OCI-M1 (cell line): ENCODE measurements at places on chromosomes 2 and 18.

GRCh38 chr2:8993196-8993901 is 10.1 kb downstream of the MBOAT2 start:
- DNase-seq: no peak

DNA sequence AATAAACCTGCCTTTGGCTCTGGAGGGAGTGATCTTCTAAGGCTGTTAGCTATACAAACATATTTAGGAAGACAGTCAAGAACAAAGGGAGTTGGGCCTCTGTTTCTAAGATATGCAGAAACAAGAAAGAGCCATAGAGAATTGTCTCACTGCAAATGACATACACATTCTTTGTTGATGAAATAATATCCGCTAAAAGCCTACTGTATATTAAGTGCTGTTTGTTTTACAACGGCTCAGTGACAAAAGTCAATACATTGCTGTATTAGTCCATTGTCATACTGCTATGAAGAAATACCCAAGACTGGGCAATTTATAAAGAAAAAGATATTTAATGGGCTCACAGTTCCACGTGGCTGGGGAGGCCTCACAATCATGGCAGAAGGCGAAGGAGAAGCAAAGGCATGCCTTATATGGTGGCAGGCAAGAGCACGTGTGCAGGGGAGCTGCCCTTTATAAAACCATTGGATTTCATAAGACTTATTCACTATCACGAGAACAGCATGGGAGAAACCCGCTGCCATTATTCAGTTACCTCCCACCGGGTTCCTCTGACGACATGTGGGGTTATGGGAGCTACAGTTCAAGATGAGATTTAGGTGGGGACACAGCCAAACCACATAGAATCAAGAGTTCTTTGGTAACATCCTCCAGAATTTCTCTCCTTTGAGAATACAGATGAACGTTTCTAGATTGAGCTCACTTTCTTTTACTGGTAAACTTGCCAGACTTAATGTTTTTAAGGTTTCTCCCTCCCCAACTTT is 157.8 kb downstream of the PIK3C3 start:
- DNase-seq: peak; percentile 55

GRCh38 chr18:78473563-78473962 is 506.1 kb upstream of the SALL3 start:
- DNase-seq: no peak

- DNase-seq: no peak
Measured at GRCh38 chr2:240219208-240219890, 78.9 kb upstream of the OTOS start.

- no peak for DNase-seq
Measured at GRCh38 chr2:102061962-102062795, 70.4 kb downstream of the IL1R2 start.

GRCh38 chr2:147888680-147889079 is 43.9 kb downstream of the ACVR2A start:
- no peak for DNase-seq

DNA sequence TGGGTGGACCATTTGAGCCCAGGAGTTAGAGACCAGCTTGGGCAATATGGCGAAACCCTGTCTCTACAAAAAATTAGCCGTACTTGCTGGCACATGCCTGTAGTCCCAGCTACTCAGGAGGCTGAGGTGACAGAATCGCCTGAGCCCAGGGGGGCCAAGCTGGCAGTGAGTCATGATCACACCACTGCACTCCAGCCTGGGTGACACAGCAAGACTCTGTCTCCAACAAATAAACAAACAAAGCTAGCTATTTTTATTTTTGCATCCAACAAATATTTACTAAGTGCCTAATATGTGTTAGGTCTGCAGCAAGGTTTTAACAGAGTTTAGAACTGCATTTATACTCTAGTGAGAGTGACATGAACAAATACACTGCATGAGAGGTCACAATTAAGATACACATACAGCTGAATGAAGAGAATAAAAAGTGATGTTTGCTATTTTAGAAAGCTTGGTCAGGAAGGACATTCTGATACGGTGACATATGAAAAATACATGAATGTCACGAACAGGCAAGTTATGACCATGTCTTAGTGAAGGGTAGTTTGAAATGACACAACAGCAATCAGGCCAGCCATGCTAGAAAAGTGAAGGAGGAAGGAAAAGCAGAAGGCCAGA is 83.2 kb upstream of the FRZB start:
- peak; percentile 25 for DNase-seq

GRCh38 chr2:43540021-43540779 is 55.6 kb downstream of the THADA start:
- no peak for DNase-seq

GRCh38 chr2:33240178-33240577 is 236.3 kb upstream of the RASGRP3 start:
- no peak for DNase-seq

DNA sequence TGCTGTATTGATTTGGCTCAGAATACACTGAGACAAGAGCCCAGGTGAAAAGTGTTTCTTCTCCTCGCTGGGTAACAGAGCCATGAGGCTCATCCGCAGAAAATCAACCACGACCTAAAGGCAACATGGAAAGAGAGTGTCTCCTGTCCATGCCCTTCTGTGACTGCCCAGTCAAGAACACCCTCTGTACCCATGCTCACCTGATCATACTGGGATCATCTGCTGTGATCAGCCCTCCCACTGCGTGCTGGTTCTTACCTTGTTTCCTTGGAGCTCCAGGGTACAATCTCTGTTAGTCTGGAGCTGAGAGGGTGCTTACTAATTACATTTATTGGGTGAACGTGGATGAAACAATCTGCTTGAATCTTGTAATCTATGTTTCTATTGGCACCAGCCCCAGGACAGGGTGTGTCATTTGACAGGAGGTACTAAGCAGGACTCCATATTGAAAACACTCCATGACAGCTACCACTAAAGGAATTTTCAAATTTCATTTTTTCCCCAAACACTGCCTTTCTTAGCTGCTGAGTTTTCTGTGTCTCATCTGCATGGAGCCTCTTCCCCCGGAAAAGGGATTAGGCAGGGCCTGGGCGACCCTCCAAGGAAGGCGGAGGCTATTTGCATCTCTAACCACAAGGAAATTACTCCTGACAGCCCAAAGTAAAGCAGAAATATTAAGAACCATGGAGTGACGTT is 39.7 kb upstream of the GRP start:
- no peak for DNase-seq

GRCh38 chr2:227703280-227703732 is 14.5 kb downstream of the SLC19A3 start:
- no peak for DNase-seq

DNA sequence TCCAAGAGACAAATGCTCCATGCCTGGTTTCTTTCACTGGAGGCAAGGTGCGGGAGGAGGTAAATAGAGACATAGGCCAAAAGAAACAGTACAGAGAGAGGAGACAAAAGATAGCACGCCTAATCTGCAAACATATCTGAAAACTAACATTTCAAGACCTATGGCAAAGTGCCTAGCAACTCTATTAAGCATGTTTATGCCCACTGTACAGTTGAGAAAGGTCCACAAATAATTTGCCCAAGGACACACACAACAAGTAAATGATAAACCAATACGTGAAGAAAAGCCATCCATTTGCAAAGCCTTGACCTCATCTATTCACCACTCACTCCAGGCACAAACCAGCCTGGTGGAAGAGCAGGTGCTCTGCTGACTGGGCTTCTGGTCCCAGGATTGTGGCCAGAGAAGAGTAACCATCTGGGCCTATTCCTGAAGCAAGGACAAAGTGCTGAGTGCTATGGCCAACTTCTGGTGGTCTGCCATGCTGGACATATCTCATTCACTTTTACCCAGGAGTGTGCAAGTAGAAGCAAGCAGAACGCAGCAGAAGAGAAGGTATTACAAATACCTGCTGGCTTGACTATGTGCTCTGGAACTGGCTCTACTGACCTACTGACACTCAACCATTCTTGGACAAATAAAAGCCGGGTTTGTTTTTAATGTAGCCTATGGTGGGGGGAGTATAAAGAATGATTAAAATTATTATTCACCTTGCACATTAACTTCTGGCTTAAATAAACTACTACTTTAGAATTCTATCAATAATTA is 25.3 kb downstream of the TMEM131 start:
- no peak for DNase-seq

DNA sequence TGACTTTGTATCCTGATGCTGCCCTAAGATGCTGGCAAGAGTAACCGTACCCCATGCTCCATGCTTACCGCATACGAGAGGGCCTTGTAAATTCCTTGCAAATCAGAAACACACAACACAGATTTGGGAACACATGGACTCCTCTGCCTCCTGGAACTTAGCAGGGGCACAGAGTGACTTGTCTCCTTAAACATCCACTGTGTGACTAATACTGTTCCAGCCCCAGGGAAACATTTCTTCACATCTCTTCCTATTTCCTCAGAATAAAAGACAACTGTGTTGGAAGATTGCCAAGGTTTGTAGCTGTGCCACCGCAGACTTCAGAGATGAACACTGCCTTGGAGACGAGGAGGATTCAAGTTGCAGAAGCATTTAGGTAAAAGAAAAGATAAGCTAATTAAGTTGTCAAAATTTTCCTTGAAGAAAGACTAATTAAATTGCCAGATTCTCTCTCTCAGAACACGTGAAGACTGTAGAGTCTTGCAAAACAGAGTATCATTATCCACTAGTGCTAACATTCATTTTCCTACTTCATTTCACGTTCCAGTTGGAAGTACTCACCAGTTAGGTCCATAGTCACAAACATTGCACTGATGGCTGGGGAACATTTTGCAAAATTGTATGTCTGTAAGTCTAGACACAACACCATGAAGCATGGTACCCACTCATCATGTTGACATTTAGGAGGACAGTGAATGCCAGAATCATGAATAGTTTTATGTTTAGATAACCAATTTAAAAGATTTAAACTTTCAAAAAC is 188.8 kb downstream of the TSN start:
- DNase-seq: no peak

DNA sequence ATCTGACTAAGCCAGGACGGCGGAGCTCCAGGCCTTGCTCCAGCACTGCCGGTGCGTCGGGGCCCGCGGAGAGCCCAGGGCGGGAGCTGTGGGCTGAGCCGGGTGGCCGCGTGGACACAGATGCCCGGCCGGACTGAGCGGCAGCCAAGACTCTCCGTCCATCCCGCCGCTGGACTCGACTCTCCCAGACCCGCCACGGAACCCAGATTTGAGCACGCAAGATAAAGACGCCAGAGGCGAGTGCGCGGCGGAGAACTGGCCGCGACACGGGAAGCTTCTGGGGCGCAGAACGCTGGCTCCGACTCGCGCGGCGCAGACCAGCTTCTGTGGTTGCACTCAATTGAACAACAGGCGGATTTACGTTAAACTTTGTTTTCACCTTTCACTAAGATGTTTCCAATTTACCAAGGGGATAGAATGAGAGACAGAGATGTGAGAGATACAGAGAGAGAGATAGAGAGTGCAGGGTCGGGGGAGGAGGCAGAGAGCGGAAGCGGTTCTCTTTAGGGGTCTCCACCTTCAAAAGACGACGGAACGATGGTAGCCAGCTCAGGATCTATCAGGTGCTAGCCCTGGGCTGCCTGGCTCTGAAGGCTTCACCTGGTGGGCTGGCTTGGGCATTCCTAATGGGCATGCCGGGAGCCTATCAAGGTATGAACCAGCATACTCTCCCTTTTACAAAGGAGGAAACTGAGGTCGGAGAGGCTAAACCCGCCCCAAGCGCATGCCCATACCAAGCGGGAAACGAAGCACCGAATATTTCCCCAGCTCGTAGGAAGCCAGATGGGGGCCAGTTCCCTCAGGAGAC is 10.4 kb upstream of the EN1 start:
- no peak for DNase-seq

DNA sequence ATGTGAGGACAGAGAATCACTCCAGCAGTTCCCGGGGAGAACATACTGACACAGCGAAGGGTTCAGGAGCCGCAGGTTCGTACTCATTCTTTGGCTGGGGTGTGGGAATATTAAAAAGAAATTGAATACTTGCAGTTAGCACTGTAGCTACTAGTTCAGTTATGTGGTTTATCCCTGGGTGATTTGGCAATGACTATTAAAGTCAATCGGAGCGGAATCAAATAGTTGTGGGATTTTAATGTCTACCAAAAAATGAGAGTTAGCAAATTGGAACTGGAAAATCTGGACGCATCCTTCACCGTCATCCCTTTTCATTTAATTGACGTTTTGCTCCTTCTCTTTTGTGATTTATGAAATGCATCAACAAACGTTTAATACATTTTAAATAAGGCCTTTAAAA is 50.8 kb downstream of the GBX2 start:
- no peak for DNase-seq

DNA sequence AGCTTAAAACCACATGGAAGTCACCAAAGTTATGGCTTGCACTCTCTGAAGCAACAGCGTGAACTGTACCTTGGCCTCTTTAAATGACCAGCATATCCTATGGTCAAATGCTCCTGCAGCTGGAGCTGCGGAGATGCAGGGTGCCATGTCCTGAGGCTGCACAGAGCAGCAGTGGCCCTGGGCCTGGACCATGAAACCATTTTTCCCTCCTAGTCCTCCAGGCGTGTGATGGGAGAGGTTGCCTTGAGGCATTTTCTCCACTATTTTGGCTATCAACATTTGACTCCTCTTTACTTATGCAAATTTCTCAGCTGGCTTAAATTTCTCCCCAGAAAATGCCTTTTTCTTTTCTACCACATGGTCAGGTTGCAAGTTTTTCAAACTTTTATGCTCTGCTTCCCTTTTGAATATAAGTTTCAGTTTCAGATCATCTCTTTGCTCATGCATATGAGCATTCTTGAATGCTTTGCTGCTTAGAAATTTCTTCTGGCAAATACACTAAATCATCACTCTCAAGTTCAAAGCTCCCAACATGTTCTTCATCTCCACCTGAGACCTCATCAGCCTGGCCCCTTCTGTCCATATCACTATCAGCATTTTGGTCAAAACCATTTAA is 82.9 kb upstream of the TMEFF2 start:
- DNase-seq: no peak

GRCh38 chr2:68746408-68746807 is 11.8 kb downstream of the ARHGAP25 start:
- DNase-seq: no peak

GRCh38 chr2:52405980-52406379 is 1361.6 kb upstream of the CHAC2 start:
- no peak for DNase-seq

GRCh38 chr2:239159476-239159911 is 241.3 kb downstream of the HDAC4 start:
- no peak for DNase-seq

- no peak for DNase-seq
Measured at GRCh38 chr18:75108579-75109318, 100.2 kb downstream of the PTGR3 start.

DNA sequence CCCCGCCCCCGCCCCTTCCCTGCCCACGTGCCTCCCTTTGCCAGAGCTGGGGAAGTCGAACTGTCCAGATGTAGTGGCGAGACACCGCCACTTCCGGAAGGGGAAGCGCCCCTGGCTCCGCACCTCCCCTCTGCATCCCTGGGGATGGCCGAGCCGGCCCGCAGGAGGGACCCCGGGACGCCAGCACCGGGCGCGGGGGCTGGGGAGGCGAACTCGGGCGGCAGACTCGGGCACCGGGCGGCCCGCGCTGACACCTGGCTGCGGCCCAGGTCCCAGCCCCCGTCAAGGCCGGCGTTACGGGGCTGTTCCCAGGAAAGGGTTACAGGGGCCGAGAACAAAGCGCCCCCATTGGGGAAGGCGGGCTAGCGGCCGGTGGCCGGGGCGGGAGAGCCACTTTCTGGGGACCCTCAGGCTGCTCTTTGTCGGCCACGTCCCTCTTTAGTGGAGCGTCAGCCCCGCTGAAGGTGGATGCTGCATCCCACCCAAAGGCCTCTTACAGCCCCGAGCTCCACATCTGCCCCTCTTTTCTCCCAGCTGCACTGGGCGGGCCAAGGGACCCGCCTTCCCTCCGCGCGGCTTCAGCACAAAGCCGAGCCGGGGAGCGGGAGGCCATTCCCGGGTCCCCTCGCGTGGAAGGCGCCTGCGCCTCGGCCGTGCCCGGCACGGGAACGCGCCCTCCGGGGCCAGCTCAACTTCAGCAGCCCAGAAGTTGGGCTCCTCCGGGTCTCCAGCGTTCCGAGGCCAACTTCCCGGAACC is 1.3 kb downstream of the SDC1 start:
- no peak for DNase-seq
